Activated CD8-positive, alpha-beta memory T cell treated with anti-CD3 and anti-CD28 coated beads, Interleukin-2, amount 10 ng/mL, durations not matched to agents 7 days and 5 days (primary cell): ENCODE measurements at places on chromosomes 7 and 10. TPM values are rescaled to one million over a fixed set of nuclear protein-coding genes. Genes with fewer than 3 reads are reported as not detected.

DNA sequence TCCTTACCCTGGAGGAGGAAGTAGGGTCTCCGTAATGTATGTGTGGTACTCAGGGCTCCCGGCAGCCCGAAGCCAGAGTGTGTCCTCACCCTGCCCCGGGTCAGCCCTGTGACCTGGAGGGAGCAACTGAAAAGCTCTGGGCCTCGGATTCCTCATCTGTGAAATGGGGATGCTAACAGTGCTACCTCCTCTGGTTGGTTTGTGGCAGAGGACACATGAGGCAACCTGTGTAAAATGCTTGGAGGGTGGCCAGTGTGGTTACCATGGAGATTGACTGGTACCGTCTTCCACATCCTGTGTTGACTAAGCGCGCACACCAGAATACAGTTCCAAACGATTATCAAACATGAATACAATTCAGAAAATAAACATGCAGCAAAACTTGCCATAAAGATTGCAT lies 163.8 kb upstream of the KLF6 start:
- H3K27me3 ChIP-seq, result no peaks in the 10 kb centered on the region
- peak overlapping the region; percentile 91 for H3K27ac ChIP-seq
- peaks cover 27% of the 10 kb centered on the region for H3K36me3 ChIP-seq
- H3K4me3 ChIP-seq, result peak overlapping the region; percentile 81

- no peaks in the 10 kb centered on the region for H3K27me3 ChIP-seq
- no peak overlapping the region for H3K4me3 ChIP-seq
- peak overlapping the region; percentile 85 for H3K27ac ChIP-seq
- H3K4me1 ChIP-seq, result peaks cover 29% of the 10 kb centered on the region
- DNase-seq, result peak; percentile 44
- H3K36me3 ChIP-seq, result peaks cover 65% of the 10 kb centered on the region
Observed at GRCh38 chr7:135575296-135575695, 17.6 kb downstream of the NUP205 start.

DNA sequence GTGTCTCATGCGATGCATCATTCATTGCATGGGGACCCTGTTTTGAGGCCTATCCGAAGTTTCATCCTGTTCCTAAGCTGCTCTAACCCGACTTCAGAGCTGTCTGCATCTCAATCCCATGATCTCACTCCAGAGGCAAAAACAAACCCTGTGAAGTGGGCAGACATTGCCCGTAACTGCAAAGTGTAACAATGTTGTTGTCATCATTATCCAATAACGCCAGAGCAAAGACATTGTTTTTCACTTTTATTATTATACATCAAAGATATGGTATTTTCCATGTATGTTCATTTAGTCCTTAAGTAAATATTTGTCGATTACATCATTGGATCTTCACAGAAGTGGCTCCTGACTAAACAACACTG lies 246.7 kb downstream of the KLF6 start:
- H3K4me1 ChIP-seq, result no peaks in the 10 kb centered on the region
- no peak overlapping the region for H3K4me3 ChIP-seq
- no peak overlapping the region for H3K27ac ChIP-seq
- H3K27me3 ChIP-seq, result peaks cover 4% of the 10 kb centered on the region
- H3K36me3 ChIP-seq, result no peaks in the 10 kb centered on the region

GRCh38 chr10:96991313-96991841 lies 159.3 kb downstream of the LCOR start:
- no peaks in the 10 kb centered on the region for H3K36me3 ChIP-seq
- no peaks in the 10 kb centered on the region for H3K27me3 ChIP-seq
- H3K4me3 ChIP-seq, result no peak overlapping the region
- no peak overlapping the region for H3K27ac ChIP-seq
- peaks cover 10% of the 10 kb centered on the region for H3K4me1 ChIP-seq

DNA sequence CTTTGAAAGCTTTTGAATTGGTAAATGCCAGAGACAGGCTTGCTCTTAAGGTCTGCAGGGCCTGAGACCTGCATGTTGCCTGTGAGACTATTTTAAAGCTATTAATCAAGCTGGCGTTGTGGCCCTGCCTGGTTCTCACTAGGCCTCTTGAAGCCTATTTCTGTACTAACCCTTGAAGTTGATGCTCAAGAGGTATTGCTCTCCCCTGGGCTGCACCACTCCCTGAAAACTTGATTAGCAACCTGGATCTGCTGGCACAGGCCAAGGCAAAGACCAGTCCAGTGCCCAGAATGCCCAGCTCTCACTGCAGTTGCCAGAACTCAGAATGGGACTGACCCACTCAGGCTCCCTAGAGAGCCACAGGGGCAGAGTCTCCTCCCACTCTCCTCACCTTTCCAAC lies 220.0 kb upstream of the MEOX2 start:
- no peaks in the 10 kb centered on the region for H3K27me3 ChIP-seq
- DNase-seq, result no peak
- no peaks in the 10 kb centered on the region for H3K4me1 ChIP-seq
- no peaks in the 10 kb centered on the region for H3K36me3 ChIP-seq

- no peaks in the 10 kb centered on the region for H3K27me3 ChIP-seq
- peaks cover 43% of the 10 kb centered on the region for H3K36me3 ChIP-seq
- H3K4me3 ChIP-seq, result peak overlapping the region; percentile 63
- peaks cover 70% of the 10 kb centered on the region for H3K4me1 ChIP-seq
- DNase-seq, result no peak
Observed at GRCh38 chr7:102416406-102416805, 17.0 kb upstream of the ORAI2 start.

DNA sequence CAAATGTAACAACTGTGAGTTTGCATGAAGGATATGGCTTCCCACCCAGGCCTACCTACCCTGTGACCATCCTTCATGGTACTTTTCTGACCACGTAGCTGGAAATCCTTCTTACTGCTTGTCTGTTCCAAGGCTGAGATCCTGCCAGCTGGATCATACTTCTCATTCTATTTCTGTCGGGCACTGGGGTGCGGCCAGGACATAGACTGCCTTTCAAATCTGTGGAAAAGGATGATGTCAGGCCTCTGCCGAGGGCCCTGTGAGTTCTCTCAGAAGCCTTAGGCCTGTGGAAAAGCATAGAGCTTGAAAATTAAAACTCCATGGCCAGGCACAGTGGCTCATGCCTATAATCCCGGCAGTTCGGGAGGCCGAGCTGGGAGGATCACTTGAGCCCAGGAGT lies 10.0 kb downstream of the VWC2 start:
- H3K4me3 ChIP-seq, result no peak overlapping the region
- H3K27me3 ChIP-seq, result peaks cover 4% of the 10 kb centered on the region
- no peak overlapping the region for H3K27ac ChIP-seq
- H3K36me3 ChIP-seq, result no peaks in the 10 kb centered on the region

GRCh38 chr7:47474937-47475879 lies 106.7 kb downstream of the TNS3 start:
- H3K27ac ChIP-seq, result no peak overlapping the region
- DNase-seq, result peak; percentile 43
- no peak overlapping the region for H3K4me3 ChIP-seq
- no peaks in the 10 kb centered on the region for H3K36me3 ChIP-seq
- no peaks in the 10 kb centered on the region for H3K4me1 ChIP-seq

GRCh38 chr10:78904196-78904595 lies 164.6 kb upstream of the ZMIZ1 start:
- no peaks in the 10 kb centered on the region for H3K27me3 ChIP-seq
- H3K36me3 ChIP-seq, result no peaks in the 10 kb centered on the region
- peak; percentile 11 for DNase-seq

- H3K4me3 ChIP-seq, result no peak overlapping the region
- DNase-seq, result no peak
- no peaks in the 10 kb centered on the region for H3K27me3 ChIP-seq
- no peaks in the 10 kb centered on the region for H3K4me1 ChIP-seq
Observed at GRCh38 chr10:133460208-133460769, 6.5 kb downstream of the SCART1 start.

- H3K27me3 ChIP-seq, result no peaks in the 10 kb centered on the region
- no peak overlapping the region for H3K4me3 ChIP-seq
- H3K4me1 ChIP-seq, result no peaks in the 10 kb centered on the region
- no peak for DNase-seq
- no peak overlapping the region for H3K27ac ChIP-seq
- no peaks in the 10 kb centered on the region for H3K36me3 ChIP-seq
Observed at GRCh38 chr7:82760074-82760473, 316.5 kb upstream of the CACNA2D1 start.

Gene CTAGE15
- total RNA-seq, result not detected

Gene ABCB1
- 15.1 TPM for total RNA-seq

Gene TBC1D12
- total RNA-seq, result 0.96 TPM

Gene CCDC186
- 15.3 TPM for total RNA-seq

Gene SPDYE8
- not detected for total RNA-seq

Gene NKX2-3
- not detected for total RNA-seq
